ENCODE measurements at places on chromosomes 1 and 21.

DNA sequence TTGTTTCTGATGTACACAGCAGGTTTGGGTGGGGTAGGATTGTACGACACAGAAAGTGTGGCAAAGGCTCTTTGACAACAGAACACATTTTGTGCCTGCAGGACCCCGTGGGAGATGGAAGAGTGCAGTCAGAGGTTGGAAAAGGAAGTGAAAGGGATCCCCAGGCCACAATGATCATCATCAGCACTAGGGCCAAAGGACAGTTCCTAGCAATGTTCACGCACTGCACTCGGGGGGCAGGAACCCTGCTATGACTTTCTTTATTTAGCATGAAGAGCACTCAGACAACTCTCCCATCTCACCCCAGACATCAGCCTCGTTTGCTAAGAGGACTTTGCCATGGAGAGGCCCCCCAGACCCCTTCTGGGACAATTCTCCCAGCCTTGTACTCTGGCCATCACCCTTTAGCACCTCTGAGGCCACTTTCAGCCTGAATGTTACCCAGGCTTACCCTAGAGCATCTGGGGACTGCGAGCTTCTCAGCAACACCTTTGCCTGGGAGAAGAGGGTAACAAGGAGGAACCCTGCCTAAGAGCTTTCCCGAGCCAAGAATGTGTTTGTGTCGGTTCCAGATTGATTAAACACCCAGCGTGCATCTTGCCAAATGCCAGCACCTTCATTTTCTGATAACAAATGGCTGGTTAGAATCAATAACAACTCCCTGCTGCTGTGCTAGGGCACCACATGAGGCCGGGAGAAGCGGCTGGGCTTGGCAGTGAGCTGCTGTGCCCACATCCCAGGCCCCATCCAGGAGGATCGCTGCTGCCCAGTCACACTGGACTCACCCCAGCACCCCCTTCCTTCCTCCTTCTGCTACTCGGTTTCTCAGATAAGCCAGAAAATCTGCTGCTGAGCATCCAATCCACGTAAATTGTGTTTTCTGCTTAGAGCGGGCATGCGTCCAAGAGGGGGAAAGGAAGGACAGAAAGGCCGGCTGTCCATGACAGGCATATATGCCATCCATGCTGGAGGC, 633.1 kb downstream of the AJAP1 start:
- no peak for DNase-seq

GRCh38 chr1:40075266-40075665, 21.8 kb downstream of the PPT1 start:
- DNase-seq: no peak

DNA sequence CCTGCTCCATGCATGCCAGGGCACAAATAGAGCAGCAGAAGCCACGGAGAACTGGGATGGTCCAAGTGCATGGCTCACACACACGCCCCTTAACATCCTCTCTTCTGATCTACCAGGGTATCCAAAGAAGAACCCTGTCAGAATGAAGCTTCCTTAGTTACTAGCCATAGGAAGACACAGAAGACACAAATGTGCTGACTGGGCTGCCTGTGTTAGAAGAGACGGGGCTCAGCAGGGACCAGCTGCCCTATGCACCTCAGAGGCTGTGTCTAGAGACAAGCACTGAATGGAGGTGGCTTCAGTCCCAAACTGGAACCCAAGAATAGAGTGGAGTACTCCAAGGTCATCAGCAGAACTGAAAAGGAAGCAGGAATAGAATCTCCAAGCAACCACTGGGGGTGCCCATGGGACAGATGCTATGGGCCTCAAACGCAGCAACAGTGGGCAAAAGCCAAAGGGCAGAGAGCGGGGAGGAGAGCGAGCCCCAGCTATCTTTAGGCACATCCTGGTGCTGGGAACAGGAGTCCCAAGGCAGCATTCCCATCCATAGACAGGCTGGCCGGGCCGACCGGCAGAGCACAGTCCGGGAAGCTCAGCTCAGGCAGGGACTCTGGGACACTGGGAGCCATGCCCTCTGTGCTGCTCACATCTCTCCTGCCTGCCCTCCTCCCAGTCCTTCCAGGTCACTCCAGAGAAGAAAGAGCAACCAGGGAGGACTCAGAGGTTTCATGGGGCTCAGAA, 9.5 kb downstream of the SLC6A9 start:
- DNase-seq: no peak

DNA sequence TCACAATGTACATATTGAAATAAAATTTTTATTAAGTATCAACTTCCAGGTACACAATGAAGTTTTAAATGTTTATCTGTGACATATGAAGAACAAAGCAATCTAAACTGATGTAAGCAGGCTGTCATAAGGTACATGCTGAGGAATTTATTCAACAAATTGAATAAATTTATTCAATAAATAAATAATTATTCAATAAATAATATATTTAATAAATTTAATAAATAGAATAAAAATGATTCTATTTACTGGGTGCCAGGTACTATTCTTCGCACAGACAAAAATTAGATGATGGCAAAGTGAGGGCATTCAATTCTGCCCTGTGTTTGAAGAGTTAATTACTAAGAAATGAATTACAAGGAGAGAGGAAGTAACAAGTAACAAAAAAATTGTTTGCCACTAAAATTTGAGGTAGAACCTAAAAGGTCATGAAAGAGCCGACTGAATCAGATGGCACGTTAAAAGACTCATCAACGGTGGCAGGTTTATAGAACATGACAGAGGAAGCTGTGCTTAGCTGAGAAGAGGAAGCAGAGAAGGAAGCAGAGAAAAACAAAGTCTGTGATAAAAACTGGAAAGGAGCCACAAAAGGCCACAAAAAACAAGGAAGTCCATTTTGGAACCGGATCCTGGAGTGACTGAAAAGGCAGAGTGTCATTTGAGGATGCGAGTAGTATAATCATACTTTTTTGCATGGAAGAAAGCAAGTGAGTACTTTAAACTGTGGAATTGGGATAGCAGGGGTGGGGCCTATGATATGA, 2.2 kb upstream of the USP24 start:
- no peak for DNase-seq

- peak; percentile 52 for DNase-seq
Measured at GRCh38 chr1:33420870-33421775, 9.8 kb downstream of the PHC2 start.

- no peak for DNase-seq
Measured at GRCh38 chr1:213394837-213395236, 343.8 kb downstream of the RPS6KC1 start.
